ENCODE measurements at places on chromosomes 2 and 18. TPM values are rescaled to one million over a fixed set of nuclear protein-coding genes. Genes with fewer than 3 reads are reported as not detected.

GRCh38 chr2:111250448-111251030, 129.8 kb downstream of the BCL2L11 start:
- DNase-seq: no peak

DNA sequence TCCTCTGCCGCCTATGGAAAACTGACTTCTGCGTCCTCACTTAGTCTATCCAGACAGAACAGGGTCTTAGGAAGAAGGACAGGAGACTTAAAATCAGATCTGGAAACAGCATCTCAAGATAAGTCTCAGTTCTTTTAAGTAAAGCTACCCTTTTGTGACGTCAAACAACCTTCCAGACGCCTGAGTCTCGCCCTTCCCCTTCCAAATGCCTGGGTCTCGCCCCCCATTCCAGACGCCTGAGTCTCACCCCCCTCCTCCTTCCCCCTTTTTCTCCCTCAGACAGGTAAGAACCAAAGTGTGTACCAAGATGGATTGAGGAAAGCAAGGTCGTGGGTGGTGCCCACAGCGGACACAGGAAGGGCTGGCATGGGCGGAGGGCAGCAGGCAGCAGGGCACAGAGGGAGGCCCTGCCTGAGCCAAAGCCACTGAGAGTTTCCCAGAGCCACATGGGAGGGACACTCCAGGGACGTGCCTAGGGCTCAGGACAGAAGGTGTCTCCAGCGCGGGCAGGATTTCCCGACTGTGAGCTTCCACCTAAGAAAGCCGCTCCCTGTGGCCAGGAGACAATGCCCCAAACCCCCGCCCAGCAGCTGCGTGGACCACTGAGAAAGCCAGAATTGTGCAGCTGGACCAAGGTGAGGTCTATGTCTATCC, 51.3 kb downstream of the ANKMY1 start:
- no peak for DNase-seq

GRCh38 chr2:180707884-180708205, 272.6 kb upstream of the UBE2E3 start:
- no peak for DNase-seq

- DNase-seq: peak; percentile 82
These were observed 27.5 kb downstream of the BOLA3 start for GRCh38 chr2:74119912-74120825.

DNA sequence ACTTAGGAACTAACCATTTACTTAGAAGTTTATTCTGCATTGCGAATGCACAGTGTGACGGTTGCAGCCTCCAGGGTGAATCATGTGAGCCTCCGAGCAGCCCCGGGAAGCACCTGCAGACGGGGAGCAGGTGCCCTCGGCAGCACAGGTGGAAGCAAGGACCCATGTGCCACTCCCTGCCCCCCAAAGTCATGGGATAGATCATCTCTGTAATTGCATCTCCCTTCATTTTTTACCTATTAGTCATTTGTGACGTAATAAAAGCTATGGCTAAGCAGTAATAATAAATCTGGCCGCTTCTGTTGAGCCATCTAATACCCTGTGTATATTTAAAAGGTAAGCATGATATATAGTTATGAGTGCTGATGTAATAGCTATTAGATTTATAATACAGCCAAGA, 97.2 kb downstream of the PTGR3 start:
- no peak for DNase-seq

- DNase-seq: no peak
These were observed 15.2 kb downstream of the AFG3L2 start for GRCh38 chr18:12361770-12362378.

- DNase-seq: no peak
These were observed 169.1 kb downstream of the CDH2 start for GRCh38 chr18:28007841-28008240.

- DNase-seq: no peak
These were observed 58.9 kb upstream of the ZNF516 start for GRCh38 chr18:76553715-76554546.

- no peak for DNase-seq
These were observed 73.7 kb upstream of the PIK3C3 start for GRCh38 chr18:41881285-41881684.

The GPR45 gene
- 0.78 TPM for total RNA-seq

The SESTD1 gene
- 82.2 TPM for total RNA-seq

The PROM2 gene
- 1.2 TPM for total RNA-seq

Measured in occipital lobe (tissue), 3 donors.